CD4-positive, alpha-beta T cell treated with Interleukin-12 subunit alpha and Interleukin-12 subunit beta, for 1 hour (primary cell): ENCODE measurements at places on chromosomes 6 and 20.

DNA sequence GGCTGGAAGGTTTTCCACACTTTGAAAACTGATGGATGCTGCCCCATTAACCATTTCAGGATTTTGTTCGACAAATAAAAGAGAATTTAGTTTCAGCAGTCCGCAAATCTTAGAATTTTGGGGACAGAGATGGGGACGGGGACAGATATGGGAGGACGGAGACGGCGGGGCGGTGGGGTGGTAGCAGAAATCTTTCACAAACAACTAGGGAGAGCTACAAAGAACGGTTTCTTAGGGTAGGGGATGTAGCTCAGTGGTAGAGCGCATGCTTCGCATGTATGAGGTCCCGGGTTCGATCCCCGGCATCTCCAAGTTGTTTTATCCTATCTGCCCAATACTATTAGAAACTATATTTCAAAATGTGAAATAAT is 15.1 kb downstream of the HMGN4 start:
- DNase-seq: peak; percentile 87

GRCh38 chr6:72084992-72085569 is 198.7 kb downstream of the RIMS1 start:
- no peak for DNase-seq

- DNase-seq: no peak
Measured at GRCh38 chr20:11035211-11035610, 361.4 kb upstream of the JAG1 start.

DNA sequence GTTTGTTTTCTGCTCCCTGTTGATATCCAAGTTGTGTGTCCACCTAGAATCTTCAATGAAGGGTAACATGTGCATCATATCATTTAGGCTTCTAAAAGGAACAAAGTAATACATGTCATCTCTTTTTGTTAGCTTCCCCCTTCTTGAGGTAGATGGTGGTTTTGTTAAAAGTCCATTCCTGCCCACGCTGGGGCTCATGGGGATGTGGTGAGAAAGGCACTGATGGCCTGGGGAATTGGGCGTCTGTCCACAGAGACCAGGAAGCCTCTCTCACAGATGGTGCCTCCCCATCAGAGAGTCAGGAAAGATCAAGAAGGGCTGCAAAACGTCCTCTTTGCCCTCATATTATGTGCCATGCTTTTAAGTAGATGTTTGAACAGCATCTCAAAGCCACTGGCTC is 32.5 kb downstream of the GNAS start:
- DNase-seq: no peak

DNA sequence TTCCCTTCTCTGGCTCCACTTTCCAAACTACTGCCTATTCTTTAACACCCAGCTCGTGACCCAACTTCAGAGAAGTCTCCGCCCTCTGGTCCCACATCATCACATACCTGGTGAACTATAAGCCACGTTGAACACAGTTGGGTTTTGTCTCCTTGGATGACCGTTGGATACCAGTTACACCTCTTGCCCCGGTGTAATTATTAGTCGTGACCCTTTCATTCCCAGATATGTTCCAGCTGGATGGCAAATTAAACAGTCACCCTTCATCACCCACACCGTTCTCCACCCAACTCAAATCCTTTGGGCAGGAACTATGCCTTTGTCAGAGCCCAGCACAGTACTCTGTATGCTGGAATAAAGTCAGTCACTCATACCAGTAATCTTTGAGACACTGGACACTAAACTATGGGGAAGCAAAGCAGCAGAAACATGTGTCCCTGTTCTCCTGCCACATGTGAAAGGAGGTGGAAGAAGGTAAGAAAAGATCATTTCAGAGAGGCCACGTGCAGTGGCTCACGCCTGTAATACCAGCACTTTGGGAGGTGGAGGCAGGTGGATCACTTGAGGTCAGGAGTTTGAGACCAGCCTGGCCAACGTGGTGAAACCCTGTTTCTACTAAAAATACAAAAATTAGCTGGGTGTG is 22.5 kb downstream of the PLAGL2 start:
- DNase-seq: no peak

- no peak for DNase-seq
Measured at GRCh38 chr6:31771992-31772358, 5.2 kb downstream of the VWA7 start.

GRCh38 chr6:217048-217659 is 75.1 kb upstream of the DUSP22 start:
- peak; percentile 21 for DNase-seq

- DNase-seq: no peak
Measured at GRCh38 chr6:14333556-14334305, 216.2 kb downstream of the CD83 start.

DNA sequence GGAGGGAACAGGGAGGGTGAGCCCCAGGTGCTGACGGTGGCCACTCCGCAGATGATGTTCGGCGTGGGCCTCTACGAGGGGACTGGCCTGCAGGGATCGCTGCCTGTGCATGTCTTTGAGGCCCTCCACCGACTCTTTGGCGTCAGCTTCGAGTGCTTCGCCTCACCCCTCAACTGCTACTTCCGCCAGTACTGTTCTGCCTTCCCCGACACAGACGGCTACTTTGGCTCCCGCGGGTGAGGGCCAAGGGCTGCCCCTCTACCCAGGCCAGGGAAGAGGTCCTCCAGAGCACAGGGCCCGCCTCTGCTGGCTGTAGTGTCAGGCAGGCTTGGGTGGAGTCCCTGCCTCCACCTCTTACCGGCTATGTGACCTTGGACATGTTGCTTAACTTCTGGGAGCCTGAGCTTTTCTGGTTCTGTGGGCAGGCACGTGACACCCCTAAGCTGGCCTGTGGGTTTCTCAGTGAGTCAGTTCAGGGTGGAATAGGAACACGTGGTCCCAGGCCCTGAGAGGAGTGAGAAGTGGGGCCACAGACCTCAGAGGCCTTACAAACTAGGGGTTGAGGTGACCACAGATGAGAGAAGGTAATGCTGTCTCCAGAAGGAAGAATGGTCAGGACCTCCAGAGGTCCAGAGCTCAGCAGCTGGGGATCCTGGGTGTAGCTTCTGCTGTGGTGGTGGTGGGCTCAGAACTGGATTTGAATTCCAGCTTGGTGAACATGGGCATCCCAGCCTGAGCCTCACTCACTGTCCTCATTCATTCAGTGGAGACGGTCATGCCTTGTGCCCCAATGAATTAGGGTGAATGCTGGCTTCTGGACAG is 11.9 kb downstream of the PCIF1 start:
- DNase-seq: peak; percentile 44

- peak; percentile 46 for DNase-seq
Measured at GRCh38 chr20:32832664-32833063, 12.9 kb downstream of the MAPRE1 start.
